ENCODE measurements at places on chromosomes 1 and 21.
A peak's percentile ranks its signal among the peaks of the same experiment; 100 is the strongest.

- no peak for DNase-seq
Measured at GRCh38 chr1:20172033-20172590, 13.8 kb upstream of the UBXN10 start.

GRCh38 chr1:185864331-185864730 lies 130.1 kb downstream of the HMCN1 start:
- DNase-seq = no peak

GRCh38 chr1:46618754-46619415 lies 2.3 kb upstream of the MOB3C start:
- no peak for DNase-seq

DNA sequence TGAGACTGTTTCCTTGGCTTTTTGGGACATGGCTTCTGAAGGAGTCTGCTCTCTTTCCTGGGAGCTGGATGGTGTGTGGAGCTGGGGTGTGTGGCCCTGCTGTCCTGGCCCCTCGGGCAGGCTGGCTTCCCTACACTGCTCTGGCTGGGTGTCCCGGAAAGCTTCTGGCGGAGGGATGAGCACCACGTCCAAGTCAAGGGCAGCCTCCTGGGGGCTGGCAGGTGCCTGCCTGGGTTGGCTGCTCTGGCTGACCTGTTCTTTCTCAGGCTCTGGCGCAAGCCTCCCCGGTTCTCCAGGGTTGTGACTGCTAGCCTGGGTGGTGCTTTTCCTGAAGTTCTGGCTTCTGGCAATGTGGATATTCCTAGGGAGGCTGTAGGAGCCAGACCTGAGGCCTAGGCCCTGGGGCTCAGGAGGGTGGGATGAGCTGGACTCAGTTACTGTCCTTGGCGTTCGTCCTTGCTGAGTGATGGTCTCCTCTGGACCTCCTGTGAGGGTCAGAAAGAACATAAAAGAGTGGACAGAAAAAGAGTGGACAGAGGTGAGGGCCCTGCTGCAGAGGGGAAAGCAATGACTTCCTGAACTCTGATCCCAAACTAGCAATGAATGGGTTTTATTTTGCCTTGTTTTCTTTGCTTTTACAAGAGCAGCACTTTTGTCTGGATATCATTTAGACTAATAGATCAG lies 9.4 kb downstream of the C1orf116 start:
- DNase-seq = no peak

DNA sequence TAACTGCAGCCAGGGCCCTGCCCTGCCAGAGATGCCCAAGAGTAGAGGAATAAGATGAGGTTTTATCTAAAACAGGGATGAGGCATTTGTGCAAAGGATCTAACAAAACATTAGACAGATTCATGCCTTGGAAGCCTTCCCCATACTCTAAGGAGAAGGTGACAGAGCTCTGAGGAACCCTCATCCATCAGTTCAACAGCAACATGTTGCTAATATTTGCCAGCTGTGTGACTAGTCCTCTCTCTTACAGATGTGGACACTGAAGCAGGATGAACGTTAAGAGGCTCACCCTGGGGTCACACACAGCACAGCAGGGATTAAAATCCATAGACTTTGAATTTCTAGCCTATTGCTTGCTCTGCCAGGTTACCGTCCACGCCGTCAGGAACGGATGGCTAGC lies 99.0 kb downstream of the ZBTB18 start:
- DNase-seq = no peak

DNA sequence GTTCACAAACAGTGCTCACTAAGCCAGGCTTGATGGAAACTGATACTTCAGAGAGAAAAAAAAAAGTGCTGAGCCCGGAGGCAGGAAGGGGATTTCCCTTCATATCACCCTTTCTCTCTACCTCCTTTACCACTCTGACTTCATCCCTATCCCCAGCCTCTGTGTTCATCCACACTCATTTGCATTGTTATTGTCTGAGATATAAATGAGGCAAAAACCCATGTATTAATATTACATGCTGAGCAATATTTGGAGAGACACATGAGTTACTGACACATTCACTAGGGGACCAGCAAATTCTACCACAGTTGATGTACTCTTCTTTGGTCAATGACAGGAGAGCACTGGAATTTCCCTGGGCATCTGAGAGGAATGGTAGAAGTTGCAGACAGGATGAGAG lies 175.8 kb downstream of the TNFSF18 start:
- no peak for DNase-seq

- DNase-seq = no peak
Measured at GRCh38 chr1:230819976-230820375, 48.3 kb downstream of the C1orf198 start.

DNA sequence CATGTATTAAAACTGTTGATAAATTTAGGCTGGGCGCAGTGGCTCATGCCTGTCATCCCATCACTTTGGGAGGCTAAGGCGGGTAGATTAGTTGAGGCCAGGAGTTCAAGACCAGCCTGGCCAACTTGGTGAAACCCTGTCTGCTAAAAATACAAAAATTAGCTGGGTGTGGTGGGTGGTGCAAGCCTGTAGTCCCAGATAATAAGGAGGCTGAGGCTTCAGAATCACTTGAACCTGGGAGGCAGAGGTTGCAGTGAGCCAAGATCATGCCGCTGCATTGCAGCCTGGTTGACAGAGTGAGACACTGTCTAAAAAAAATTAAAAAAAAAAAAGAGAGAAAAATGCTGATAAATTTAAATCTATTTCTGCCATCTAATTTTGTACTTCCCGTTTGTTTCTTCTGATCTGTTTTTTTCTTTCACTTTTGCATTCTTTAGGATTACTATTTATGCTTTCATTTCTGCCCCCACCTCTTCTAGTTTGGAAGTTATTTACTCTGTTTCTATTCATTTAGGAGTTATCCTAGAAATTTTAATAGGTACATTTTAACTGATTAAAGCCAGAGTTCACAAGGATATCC lies 3.2 kb upstream of the DENND1B start:
- DNase-seq = no peak

GRCh38 chr1:19044975-19045831 lies 88.7 kb upstream of the IFFO2 start:
- no peak for DNase-seq

- no peak for DNase-seq
Measured at GRCh38 chr1:234758851-234759250, 148.9 kb upstream of the IRF2BP2 start.

DNA sequence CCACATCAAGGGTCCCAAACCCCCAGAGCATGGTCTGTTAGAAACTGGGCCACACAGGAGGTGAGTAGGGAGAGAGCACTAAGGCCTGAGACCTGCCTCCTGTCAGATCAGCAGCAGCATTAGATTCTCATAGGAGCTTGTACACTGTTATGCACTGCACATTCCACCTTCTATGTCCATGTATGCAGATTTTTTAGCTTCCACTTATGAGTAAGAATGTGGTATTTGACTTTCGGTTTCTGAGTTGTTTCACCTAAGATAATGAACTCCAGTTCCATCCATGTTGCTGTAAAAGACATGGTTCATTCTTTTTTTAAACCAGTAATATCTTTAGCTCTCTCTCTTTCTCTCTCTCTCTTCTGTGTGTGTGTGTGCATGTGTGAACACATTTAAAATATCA lies 663 bp upstream of the GBP6 start:
- DNase-seq = no peak

DNA sequence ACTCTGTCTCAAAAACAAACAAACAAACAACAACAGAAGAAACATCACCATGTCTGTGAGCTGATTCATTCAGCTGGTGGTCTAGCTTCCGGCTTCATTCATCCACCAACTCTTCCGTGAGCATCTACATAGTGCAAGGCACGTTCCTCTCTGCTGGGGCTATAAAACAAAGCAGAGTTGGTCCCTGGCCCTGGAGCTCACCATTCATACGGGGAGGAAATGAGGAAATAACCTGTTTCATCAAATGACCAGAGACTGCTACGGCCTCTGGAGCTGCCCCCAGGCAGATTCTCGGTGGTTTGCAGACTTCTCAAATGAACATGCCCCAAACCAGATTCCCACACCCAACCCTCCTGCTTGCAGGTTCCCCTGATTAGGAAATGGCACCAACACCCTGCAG lies 41.0 kb upstream of the ID3 start:
- DNase-seq = no peak

DNA sequence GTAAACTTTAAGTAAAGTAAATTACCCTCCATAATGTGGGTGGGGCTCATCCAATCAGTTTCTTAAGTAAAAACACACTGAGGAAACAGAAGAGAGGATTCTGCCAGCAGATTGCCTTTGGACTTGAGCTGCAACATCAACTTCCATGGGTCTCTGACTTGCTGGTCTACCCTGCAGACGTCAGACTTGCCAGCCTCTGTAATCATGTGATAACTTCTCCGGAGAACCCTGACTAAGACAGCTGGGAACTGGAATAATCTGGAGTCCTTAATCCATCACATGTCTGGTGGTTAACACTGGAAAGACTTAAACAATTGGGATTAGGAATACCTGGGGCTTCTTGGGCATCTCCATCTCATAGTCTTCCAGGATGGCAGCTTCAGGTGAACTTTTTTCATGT lies 13.2 kb upstream of the CEP350 start:
- DNase-seq = no peak

- peak; percentile 4 for DNase-seq
Measured at GRCh38 chr1:77282866-77283539, 1.2 kb downstream of the AK5 start.

- DNase-seq = no peak
Measured at GRCh38 chr1:93965888-93966287, 56.7 kb upstream of the GCLM start.

GRCh38 chr1:221548942-221549341 lies 192.9 kb downstream of the DUSP10 start:
- no peak for DNase-seq

- DNase-seq = no peak
Measured at GRCh38 chr1:87968197-87968955, 639.7 kb downstream of the LMO4 start.

DNA sequence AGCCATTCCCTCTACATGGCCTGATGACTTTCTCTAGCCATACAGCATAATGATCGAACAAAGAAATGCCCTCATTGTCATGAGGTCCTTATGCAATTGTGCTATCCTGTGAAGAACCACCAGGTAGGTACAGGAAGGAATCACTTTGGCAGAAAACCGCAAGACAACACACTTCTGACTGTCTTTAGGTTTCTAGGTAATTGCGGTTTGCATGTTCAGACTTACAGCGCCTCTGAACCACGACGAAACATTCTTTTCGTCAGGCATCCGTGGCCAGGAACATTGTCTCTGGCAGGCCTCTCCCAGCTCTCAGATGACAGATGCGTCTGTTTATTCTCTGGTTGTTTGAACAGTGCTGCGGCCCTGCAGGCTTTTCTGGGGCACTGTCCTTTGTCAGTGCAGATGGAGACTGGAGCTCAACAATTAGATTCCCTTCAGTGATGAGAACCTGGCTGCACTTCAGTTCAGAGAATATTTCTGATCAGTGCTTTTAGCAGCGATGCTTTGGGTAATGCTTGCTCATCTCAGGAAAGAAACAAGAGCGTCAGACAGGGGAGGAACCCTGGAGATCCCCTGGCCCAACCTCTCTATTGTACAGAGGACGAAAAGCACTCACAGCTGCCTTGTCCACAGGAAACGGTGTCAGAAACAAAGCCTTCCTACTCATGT lies 63.4 kb downstream of the B3GALT5 start:
- DNase-seq = no peak

GRCh38 chr1:14970799-14971141 lies 182.8 kb upstream of the TMEM51 start:
- no peak for DNase-seq

DNA sequence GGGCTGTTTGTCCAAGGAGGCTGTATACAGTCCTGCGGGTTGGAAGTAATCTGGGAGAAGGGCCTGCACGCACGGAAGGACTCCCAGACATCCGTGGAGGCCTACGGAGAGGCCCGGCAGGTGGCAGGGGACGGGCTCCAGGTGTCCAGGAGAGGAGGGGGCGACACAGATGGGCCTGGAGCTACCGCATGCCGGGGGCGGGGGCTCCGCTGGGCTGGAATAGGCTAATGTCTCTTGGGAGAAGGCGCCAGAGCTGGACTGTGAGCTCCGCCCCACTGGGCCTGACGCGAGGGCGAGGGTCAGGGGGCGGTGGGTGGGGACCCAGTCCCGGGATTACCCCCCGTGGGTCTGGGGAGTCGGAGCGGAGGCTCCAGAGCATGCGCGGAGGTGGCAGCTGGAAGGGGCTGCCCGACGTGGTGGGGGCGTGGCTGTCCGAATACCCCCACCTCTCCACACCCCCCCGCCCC lies 659 bp downstream of the AGO1 start:
- peak; percentile 46 for DNase-seq

GRCh38 chr1:111812306-111812705 lies 56.6 kb downstream of the DDX20 start:
- no peak for DNase-seq

- DNase-seq = no peak
Measured at GRCh38 chr1:227422581-227422980, 104.3 kb upstream of the CDC42BPA start.

DNA sequence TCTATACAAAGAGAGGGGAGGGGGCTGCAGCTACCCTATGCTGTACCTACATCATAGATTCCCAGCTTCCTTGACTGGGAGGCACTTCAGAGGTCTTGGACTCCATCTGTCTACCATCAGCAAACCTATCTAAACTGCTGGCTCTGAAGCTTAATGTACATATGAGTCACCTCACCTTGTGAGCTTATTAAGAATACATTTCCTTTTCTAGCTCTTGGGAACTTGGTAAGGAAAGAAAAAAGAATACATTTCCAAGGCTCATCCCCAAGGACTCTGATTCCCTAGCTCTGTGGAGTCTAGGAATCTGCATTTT lies 50.0 kb upstream of the PRELP start:
- no peak for DNase-seq

DNA sequence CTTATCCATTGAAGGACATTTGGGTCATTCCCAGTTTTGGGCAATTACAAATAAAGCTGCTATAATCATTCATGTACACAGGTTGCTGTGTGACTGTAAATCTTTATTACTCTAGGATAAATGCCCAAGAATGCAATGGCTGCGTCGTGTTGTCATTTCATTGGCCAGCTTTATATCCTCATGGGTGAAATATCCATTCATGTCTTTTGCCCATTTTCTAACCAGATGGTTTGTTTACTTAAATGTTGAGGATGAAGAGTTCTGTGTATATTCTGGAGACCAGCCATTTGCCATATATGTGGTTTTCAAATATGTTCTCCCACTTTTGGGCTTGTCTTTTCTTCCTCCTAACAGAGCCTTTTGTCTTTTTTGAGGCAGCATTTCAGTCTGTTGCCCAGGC lies 25.3 kb downstream of the TRIM11 start:
- no peak for DNase-seq

DNA sequence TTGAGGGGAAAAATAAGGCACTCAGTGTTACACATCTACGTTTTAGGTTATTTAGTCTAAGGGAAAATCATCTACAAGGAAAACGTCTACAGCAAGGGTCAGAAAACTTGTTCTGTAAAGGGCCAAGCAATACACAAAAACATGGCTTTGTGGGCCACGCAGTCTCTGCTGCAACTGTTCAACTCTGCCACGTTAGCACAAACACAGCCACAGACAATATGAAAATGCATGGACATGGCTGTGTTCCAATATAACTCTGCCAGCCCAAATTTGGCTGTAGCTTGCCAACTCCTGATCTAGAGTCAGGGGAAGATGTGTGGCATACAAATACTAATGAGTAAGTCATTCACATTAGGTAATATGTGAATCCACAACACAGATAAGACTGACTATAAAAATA lies 40.7 kb downstream of the COA6 start:
- no peak for DNase-seq
